ENCODE measurements at places on chromosomes 3 and 15.

- DNase-seq: no peak
Measured at GRCh38 chr3:19420159-19420558, 271.8 kb downstream of the KCNH8 start.

DNA sequence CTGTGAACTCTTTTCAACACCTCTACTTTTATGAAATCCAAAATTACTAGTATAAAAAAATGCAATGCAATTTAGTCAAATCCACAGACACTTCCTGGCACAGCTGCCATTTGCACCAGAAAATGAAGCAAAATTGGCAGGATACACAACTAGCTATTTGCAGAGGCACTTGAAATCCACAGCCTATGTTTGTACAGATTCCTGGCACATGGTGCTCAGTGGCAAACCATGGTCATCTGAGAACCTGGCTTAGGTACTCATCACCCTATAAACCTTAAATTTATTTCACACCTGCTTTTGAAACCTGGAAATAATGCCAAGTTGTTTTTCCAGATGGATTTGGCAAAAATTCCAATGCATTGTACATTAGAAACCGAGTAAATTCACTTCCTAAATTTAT, 20.2 kb upstream of the PPM1L start:
- DNase-seq: no peak

GRCh38 chr15:42033214-42033873, 12.5 kb upstream of the PLA2G4E start:
- no peak for DNase-seq

DNA sequence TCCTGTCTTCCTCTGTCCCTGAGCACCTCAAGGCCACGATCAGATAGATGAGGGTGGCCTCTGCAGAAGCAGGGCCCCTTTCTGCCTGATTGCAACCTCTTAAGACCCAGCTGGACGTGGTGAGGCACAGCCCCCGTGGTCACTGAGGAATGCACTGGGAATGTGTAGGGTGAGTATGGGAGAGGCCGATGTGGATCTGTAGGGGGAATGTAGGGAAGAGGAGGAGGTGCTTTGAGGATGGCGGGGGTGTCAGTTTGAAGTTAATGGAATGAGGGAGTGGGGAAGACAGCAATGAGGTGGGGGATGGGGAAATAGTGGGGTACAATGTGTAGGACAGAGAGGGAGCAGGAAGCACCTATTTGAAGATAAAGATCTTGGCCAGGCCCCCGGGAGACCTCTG, 785 bp upstream of the IQCF5 start:
- DNase-seq: no peak

- DNase-seq: no peak
Measured at GRCh38 chr3:119436977-119437376, 26.4 kb downstream of the TMEM39A start.

- no peak for DNase-seq
Measured at GRCh38 chr15:97248376-97248775, 712.1 kb upstream of the ARRDC4 start.

DNA sequence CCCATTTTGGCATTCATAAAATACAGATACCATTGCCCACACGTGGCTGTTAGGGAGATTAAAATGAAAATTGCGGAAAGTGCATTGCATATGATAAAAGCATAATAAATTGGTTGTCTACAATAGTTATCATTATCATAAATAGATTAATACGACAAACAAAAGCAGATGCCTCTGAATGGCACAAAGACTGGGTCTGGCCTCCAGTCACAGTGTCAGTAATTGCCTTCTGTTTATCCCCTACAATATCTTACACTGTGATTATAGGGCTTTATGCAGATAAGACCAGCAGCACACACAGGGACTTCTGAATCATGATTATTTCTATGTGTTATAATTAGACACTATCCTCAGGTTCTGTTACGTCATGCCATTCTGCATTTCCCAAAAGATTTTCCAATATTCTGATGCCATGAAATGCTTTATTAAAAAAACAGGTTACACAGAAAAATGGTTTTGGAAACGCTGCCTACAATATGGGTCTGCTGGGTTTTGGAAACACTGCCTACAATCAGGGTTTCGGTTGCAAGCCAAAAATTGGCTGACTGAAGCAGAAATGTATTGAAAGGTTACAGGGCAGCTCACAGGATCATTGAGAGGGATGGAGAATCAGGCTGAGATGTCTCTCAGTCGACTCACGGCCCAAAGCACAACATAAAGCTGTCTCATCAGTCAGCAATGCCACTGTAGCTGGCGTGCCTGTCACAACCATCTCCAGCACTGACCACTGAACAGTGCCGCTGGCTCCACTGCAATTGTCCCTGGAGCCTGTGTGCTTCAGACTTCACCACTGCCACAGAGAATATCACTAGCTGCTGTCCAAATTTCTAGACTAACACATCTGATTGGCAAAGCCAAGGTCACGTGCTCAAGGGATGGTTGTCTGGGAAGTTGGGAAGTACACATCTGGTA, 248.1 kb downstream of the ERC2 start:
- no peak for DNase-seq

DNA sequence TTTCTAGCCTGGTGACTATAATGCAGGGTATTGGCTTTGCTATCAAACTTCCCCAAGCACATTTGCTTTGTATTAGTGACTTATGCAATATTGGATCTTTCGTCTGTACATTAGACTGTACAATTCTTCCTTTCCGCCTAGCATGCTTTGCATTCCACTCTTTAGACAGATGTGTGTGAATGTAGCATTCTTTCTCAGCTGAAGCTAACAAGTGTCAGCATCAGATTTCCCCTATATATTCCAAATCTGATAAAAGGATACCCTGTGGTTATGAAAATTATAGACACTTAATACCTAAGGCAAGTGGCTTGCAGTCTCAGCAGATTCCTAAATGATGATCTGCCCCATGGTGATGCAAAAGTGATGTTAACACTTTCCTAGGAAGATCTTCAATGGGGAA, 360.1 kb downstream of the CNTN4 start:
- DNase-seq: no peak

GRCh38 chr3:113832477-113833164, 6.0 kb upstream of the GRAMD1C start:
- no peak for DNase-seq

GRCh38 chr15:37046876-37047614, 53.3 kb downstream of the MEIS2 start:
- no peak for DNase-seq

- no peak for DNase-seq
Measured at GRCh38 chr3:8236264-8236663, 265.4 kb upstream of the LMCD1 start.

- DNase-seq: peak; percentile 79
Measured at GRCh38 chr3:118960876-118961450, 73.7 kb downstream of the IGSF11 start.

- no peak for DNase-seq
Measured at GRCh38 chr3:112056451-112056929, 22.0 kb downstream of the TMPRSS7 start.

DNA sequence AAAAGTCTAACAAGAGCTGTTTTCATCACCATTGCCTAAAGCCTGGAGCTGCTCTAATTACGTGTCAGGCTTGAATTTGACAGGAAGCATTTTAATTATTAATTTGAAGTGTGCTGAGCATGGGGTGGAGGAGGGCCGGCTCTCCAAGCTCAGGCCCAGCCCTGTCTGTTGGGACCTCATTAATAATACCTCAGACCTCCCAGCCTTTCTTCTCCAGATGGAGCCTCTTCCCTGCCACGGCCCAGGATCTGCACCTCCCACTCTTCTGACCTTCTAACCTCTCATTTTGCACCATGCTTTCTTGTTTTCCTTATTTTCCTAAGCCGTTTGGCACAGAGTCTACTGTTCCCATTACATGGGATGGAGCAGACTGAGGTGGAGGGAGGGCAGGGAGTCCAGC, 30.0 kb downstream of the INSYN1 start:
- DNase-seq: no peak

GRCh38 chr15:64029633-64030032, 16.7 kb downstream of the DAPK2 start:
- no peak for DNase-seq

DNA sequence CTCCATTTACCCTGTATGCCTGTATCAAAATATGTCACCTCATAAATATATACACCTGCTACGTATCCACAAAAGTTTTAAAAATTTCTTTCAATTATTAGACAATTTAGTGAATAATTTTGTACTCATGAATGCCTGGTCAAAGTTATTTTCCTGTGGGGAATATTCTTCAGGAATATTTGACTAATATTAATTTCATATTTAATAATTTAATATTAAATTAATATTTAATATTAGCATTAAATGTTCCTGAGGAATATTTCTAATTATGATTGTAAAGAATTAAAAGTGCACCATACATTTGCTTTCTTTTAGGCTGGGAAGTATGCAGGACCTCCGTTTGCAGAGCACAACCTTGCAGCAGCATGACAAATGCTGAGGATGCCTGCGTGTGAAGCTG, 422.7 kb downstream of the C3orf38 start:
- DNase-seq: no peak

- DNase-seq: no peak
Measured at GRCh38 chr3:13705051-13705450, 156.1 kb downstream of the FBLN2 start.

DNA sequence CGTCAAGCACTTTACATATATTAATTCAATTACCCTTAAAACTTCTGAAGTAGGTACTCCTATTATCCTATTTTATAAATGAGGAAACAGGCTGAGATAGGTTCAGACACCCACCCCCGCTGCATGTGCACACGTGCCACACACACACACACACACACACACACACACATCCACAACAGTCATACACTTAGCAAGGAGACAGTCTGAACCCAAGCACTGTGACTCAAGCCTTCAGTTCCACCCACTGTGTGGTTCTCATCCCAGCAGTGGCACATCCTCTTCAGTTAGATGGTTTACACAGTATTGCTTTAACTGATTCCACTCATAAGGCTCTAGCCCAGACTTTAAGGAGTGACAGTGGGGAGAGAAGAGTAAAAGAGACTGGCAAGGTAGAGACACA, 91.1 kb upstream of the FGF7 start:
- DNase-seq: no peak

DNA sequence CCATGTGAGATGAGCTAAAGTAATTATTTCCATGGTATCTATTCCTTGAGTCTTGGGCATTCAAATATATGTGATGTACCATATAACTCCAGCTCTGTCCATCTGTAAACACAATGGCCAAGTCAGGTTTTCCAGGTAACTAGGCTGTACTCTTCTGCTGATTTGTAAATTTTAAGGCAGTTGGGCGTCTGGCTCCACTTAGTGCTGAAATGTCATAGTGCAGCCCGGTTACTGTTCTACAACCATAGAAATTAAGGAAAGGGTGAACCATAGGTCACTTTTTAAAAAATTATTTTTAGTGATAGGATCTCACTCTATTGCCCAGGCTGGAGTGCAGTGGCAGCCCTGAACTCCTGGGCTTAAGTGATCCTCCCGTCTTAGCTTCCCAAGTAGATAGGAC, 44.7 kb upstream of the GOLM2 start:
- DNase-seq: no peak

- DNase-seq: no peak
Measured at GRCh38 chr15:99102332-99103235, 2.3 kb upstream of the SYNM start.
